ENCODE measurements at places on chromosomes 2 and 18.

DNA sequence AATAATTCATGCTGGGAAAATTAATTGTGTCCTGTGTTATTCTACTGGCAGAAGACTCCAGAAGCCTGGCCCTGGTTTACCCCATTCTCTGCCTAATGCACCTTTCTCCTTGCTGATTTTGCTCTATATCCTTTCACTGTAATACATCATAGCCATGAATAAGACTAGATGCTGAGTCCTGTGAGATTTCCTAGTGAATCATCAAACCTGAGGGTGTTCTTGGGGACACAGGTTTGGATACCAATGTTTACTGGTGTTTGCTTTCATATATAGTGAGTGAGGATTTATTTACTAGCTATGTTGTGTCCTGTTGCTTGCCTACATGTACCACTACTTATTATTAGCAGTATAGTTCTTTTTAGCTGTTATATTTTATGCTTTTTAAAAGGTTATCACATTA lies 6.5 kb downstream of the METTL5 start:
- DNase-seq, result no peak

DNA sequence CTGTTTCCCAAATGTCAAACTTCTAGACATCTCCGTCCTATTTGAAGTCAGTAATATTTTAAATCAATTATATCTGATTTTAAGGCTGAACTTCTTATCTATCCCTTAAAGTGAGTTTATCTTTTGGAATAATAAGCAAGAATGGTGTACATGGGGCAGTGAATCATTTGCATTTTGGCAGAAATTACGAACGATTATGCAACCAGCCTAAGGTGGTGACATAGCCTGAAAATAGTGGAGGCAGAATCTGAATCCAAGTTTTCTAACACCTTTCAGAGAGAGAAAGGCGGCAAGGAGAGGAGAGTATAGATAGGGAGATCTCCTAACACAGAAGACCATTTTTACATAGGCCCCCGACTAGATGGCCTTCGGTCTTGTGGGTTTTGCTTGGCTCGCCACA lies 10.7 kb downstream of the ZBTB14 start:
- no peak for DNase-seq

GRCh38 chr18:32237049-32237448 lies 47.2 kb downstream of the MEP1B start:
- no peak for DNase-seq

- DNase-seq, result no peak
Observed at GRCh38 chr2:23489471-23490322, 104.7 kb downstream of the KLHL29 start.

- no peak for DNase-seq
Observed at GRCh38 chr2:140539242-140539875, 1591.5 kb downstream of the LRP1B start.

GRCh38 chr2:224127871-224128501 lies 88.9 kb upstream of the SERPINE2 start:
- DNase-seq, result no peak

- no peak for DNase-seq
Observed at GRCh38 chr2:204566439-204566838, 21.2 kb downstream of the PARD3B start.

- DNase-seq, result no peak
Observed at GRCh38 chr2:233996461-233996860, 54.0 kb upstream of the SPP2 start.

GRCh38 chr2:180980943-180981911 lies 822 bp downstream of the UBE2E3 start:
- DNase-seq, result no peak

Data from retinal pigment epithelial cell (primary cell).